ENCODE measurements at places on chromosomes 1 and 21.
A peak's percentile ranks its signal among the peaks of the same experiment; 100 is the strongest.

- no peak for DNase-seq
These were observed 8.0 kb downstream of the C1orf50 start for GRCh38 chr1:42774928-42775526.

GRCh38 chr1:74467786-74468377, 44.5 kb downstream of the LRRC53 start:
- DNase-seq: no peak

DNA sequence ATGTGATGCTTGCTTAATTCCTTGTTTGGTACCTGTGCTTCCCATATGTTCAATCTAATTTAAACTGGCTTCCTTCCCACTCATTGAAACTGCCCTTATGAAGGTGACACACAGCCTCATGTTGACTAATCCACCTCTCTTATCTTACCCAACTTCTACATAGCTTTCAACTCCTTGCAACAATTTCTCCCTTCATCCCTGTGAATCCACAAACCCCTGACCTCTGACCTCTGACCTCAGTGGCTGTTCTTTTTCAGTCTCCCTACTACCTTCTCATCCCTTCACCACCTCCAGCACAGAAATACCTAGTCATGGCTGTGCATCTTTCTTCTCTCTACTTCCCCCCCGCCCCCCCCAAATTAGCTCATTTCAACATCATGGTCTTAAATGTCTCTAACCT, 144.5 kb downstream of the TTLL7 start:
- DNase-seq: no peak

GRCh38 chr1:150970808-150971582, 3.6 kb downstream of the CERS2 start:
- no peak for DNase-seq

- DNase-seq: no peak
These were observed 20.5 kb upstream of the COQ8A start for GRCh38 chr1:226919587-226919986.

DNA sequence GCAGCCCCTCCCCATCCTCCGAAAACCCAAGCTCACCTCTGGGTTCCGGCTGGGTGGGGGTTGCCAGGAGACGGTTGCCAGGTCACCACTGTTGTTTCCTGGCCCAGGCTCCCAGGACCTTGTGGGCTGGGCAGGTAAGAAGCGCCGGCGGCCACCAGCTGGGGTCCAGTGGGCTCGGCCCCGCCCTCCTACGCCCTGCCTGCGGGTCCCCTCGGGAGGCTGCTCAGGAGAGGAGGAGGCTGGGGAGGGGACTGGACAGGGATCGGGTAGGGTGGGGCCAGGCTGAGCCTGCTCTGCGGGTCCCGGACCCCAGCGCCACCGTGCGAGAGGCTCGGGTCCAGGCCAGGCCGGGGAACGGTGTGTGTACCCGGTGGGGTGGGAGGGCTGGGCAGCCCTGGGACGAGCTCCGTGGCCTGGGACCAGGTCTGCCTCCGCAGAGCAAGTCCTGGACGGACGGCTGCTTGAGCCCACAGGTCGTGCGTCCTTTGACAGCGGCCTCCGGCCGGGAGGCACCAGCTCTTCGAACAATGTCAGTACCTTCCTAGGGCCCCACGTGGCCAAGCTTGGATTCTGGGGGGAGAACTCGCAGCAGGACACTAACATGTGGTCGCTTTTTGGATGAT, at the start of gene TTLL10:
TSS of gene TTLL10 (plus strand) at position 88 of the 623 bp plus-strand sequence. CDS start 5,336 bp downstream, outside the sequence.
- no peak for DNase-seq

DNA sequence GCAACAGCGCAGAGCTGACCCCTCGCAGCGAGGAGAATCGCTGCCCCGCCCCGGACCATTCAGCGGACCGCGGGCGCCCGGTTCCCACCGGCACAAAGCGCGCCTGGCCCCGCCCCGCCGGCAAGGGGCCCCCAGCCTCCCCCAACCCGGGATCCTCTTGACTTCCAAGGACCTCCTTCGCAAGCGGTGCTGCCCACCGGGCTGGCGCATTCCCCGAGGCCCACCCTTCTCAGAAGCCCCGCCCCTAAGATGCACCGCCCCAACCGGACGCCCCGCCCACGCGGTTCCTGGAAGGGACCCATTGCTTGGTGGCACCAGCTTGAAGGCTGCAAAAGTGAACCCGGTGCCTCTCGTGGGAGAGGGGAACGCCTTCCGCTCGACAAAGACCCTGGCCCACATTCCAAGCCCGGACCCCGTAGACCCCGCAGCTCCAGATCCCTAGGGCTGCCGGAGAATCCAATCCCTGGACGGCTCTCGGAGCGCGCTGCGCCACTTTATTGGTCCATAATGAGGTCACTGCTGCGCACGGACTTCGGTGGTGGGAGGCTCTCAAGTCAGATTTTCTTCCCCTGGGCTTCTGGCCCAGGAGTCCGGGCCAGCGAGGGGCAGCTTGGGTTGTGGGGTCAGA, 2.0 kb downstream of the HES3 start:
- DNase-seq: no peak

- DNase-seq: no peak
These were observed 106.6 kb downstream of the NPHP4 start for GRCh38 chr1:5885471-5886139.

DNA sequence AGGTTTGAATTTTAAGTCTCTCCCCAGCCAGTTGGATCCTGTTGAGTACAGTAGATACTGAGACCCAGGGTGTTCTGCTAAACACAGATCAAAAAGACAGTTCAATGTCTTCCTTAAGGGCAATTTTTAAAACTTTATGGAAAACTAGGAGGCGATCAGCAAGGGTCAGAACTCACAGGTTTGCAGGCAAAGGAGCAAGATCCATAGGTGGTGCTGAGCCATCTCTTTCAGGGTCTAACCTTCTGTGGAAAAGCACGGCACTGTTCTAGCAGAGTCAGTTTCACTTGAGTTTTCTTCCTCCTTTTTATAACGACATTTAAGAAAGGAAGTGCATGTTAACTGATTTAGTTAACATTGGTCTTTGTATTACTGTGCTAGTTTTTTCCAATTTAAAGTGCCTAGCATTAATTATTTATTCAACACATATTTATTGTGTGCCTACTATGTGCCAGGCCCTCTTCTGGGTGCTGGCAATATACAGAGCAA, at the start of gene CD84:
TSS of gene CD84 (minus strand) at position 281 of the 486 bp plus-strand sequence. CDS start at position 222, 59 bp downstream.
- no peak for DNase-seq

GRCh38 chr1:182133181-182133580, 71.7 kb upstream of the ZNF648 start:
- no peak for DNase-seq

DNA sequence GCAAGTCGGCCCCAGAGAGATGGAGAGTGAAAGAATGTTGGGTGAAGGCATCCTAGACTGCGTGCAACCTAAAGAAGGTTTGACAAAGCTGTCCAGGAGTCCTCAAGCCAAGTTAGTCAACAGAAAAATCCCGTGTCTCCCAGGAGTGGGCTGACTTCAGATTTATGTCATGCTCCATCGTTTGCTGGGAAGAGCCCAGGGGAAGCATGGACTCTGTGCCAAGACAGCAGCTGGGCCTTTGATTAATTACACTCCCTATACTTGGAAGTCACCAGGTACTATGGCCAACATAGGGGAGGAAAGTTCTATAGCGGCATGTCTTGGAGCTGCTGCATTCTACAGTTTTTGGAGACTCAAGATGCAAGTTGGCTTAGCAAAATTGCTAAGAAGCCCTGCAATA, 247.4 kb downstream of the KAZN start:
- DNase-seq: no peak

GRCh38 chr1:175127565-175127964, 59.9 kb downstream of the TNN start:
- DNase-seq: no peak

DNA sequence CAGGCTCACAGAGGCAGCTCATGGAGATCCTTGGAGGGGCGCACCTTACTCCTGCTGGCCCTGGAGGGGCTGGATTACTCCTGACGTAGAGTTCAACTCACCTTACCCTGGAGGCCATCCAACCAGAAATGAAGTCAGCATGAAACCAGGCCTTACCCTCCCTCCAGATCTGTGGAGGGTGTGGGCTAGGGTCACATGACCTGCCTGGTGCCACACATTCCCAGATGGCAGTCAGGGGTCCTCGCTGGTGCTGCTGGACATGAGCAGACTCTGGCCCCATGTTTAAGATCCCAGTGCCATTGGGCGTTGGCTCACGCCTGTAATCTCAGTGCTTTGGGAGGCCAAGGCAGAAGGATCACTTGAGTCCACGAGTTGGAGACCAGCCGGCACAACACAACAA, 4.5 kb downstream of the C21orf58 start:
- DNase-seq: no peak

GRCh38 chr21:39644062-39644560, 31.4 kb downstream of the B3GALT5 start:
- no peak for DNase-seq

GRCh38 chr1:150813028-150813707, 5.1 kb upstream of the CTSK start:
- DNase-seq: no peak

- DNase-seq: no peak
These were observed 10.7 kb upstream of the PLXNA2 start for GRCh38 chr1:208254862-208255261.

GRCh38 chr1:8712413-8713231, 104.8 kb downstream of the RERE start:
- DNase-seq: no peak

DNA sequence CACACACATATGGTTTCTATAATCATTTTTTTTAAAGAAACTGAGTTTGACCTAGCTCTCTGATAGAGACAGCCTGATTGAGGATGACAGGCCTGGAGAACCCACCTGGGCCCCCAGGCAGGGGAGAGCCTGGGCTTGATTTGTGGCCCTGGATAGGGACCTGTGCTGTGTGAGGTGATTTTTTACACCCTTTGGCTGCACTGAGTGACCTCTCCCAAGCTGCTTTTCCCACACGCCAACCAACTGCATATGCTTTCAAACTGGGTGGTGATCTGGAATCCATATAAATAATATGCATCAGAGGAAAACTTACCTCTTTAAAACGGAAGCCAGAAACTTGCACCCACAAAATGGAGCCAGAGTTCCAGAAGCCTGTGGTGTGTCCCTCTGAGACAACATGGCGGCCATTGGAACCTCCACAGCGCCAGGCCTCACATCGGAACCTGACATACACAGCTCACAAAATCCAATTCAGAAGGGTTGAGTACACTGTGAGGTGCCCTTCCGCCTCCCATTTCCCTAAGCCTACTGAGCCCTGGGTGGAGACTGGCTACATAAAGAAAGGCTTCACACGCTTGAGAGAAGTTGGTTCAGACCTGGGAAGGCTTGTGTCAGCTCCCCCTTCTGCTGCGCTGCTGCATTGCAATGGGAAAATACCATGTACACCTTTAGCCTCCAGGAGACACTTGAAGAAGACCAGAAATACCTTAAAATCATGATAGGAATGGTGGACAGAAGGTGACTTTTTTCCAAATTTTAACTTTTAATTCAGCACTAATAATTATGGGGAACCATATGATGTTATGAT, 160.7 kb downstream of the HHIPL2 start:
- DNase-seq: no peak

DNA sequence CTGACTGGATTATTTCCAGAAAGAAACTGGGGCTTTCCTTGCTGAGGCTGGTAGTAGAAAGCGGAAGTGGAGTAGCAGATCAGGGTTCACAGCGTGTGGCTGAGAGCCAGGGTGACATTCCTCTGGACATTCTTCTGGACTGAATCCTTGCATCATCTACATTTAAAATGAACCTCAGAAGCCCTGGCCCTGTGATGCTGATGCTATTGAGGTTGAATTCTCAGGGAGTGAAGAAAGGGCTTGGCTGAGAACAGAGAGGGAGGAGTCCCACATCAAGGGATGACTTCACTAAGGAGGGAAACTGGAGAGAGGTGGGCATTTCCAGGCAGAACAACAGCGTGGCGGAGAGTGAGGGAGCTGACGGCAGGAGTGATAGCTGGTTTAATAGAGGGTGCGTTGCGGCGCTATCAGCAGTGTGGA, 102.3 kb upstream of the LMO4 start:
- DNase-seq: no peak

- DNase-seq: peak; percentile 17
These were observed 7.6 kb upstream of the NPL start for GRCh38 chr1:182781841-182782586.

DNA sequence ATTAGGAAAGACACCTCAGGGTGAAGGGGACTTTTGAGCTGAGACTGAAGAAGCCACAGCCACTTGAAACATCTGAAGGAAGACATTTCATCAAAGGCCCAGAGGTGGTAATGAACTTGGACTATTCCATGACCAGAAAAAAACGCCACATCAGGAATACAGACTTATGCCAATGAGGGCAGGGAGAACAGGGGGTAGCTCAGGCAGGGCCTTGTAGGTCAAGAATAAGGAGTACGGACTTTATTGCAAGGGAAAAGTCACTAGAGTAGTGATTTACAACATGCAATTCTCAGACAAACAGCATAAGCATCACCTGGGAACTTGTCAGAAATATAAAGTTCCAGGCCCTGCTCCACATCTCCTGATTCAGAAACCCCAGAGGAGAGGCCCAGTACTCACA, 11.8 kb downstream of the TP53BP2 start:
- DNase-seq: no peak

- no peak for DNase-seq
These were observed 22.4 kb upstream of the SYNC start for GRCh38 chr1:32724678-32725614.

GRCh38 chr1:159088050-159088449, 11.5 kb upstream of the AIM2 start:
- no peak for DNase-seq

DNA sequence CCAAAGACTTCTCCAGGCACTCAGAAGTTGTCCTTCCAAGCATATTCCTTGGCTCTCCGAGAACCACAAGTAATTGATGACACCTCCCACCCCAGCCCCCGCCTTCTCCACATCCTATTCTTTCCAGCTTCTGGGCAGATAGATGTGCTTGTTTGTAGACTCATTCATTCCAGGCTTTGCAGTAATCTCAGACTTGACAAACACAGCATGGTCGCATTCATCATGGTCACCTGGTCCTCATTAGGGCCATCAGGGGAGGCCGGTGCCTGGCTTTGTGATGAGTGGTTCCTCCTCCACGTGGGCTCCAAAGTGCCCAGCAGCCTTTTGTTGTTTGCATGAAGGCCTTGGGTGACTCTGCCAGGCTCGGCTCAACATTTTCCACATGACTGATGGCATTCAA, 28.5 kb upstream of the KCNE2 start:
- no peak for DNase-seq

GRCh38 chr1:151998611-151999362, 5.1 kb upstream of the S100A10 start:
- no peak for DNase-seq

GRCh38 chr21:28959367-28960099, 33.1 kb downstream of the LTN1 start:
- DNase-seq: no peak

DNA sequence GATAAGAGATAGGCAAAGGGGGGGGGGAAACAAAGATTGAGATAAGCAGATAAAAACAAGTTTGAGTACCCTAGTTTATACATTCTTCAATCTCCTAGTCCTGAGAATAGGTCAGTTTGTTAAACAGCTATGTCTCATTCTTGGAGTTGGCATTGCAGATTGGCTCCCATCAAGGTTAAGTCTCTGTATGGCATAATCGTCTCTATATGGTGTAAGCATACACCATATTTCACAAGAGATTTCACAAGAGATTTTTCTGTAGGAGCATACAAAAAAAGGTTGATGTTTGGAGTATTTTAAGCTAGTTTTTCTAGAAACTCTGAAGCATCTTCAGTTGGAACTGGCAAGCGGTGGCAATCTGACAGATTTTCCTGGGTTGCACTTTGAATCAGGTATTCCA, 35.8 kb downstream of the NCAM2 start:
- DNase-seq: no peak

- DNase-seq: no peak
These were observed 570 bp upstream of the NPR1 start for GRCh38 chr1:153677718-153678518.

GRCh38 chr1:22925111-22925510, 47.6 kb downstream of the LACTBL1 start:
- DNase-seq: no peak
